ENCODE measurements at places on chromosomes 5 and 9. TPM values are rescaled to one million over a fixed set of nuclear protein-coding genes. Genes with fewer than 3 reads are reported as not detected.

GRCh38 chr9:87282538-87282937, 215.1 kb upstream of the DAPK1 start:
- no peak for DNase-seq

DNA sequence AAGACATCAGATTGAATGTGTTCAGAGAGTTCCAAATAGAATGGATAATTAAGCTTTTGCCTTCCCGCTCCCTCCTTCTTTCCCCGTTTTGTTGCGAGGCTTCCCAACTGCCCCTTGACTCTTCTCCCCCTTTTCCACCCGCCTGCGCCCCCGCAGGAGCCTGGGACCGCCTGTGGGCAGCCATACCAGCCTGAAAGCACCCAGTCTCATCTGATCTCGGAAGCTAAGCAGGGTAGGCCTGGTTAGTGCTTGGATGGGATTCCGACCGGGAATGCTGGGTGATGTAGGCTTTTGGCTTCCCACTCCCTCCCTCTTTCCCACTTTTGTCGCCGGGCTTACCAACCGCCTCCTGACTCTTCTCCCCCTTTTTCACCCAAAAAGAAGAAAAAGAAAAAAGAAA, 6.8 kb upstream of the HSD17B4 start:
- no peak for DNase-seq

GRCh38 chr5:75756211-75756610, 39.0 kb upstream of the POC5 start:
- no peak for DNase-seq

The PCDHB4 gene
- total RNA-seq: 0.04 TPM

The MZB1 gene
- not detected for total RNA-seq

DNA sequence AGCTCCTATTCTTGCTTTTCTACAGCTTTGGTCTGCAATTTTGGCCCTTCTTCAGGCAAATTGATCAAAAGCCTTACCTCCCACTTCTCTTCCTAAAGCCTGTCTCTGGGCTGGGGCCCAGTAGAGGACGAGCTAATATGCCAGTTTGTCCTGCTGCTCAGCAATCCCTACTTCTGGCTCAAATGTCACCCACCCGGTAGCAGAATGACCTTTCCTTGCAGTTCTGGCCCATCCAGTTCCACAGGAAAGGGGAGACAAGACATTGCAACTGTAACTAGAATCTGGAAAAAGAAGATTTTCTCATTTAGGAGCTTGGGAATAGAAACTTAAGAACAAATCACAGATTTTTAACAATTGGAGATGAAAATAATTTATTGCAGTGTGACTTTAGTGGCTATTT, 261.5 kb downstream of the RAB3C start:
- no peak for DNase-seq

The CDKN2B gene
- 2.3 TPM for total RNA-seq

The FREM1 gene
- total RNA-seq: 0.20 TPM

GRCh38 chr9:89177012-89177943, 1.3 kb downstream of the SHC3 start:
- no peak for DNase-seq

DNA sequence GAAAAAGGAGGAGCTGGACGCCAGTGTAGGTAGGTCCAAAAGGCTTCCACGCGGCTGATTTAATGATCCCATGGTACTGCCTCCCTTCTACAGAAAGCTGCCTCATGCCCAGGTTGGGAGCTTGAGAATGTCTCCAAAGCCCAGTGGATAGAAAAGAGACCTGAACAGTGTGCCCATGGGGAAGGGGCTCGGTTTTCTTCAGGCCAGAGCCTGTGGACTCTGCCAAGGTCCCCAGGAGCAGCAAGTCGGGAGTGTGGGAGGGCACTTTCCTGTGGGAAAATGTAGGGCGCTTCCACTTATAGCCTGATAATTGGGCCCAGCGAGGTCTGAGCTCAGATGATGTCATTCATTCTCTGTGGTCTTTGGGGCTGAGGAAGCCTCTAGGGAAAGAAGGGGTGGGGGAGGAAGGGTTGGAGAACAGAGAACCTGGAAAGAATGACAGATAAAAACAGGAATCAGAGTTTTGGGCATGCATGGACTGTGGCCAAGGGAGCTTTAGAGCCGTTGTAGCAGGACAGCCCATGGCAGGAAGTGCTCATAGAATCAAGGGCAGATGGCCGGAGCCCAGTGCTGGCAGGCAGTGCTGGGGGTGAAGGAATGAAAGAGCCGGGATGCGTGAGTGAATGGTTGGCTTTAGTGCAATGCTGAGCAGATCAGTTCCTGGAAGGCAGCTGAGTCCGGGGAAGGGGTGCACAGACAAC, 42.5 kb upstream of the SH3PXD2B start:
- peak; percentile 29 for DNase-seq

The GAS1 gene
- 0.13 TPM for total RNA-seq

- DNase-seq: no peak
These were observed 102.8 kb upstream of the DAP start for GRCh38 chr5:10863763-10864383.

DNA sequence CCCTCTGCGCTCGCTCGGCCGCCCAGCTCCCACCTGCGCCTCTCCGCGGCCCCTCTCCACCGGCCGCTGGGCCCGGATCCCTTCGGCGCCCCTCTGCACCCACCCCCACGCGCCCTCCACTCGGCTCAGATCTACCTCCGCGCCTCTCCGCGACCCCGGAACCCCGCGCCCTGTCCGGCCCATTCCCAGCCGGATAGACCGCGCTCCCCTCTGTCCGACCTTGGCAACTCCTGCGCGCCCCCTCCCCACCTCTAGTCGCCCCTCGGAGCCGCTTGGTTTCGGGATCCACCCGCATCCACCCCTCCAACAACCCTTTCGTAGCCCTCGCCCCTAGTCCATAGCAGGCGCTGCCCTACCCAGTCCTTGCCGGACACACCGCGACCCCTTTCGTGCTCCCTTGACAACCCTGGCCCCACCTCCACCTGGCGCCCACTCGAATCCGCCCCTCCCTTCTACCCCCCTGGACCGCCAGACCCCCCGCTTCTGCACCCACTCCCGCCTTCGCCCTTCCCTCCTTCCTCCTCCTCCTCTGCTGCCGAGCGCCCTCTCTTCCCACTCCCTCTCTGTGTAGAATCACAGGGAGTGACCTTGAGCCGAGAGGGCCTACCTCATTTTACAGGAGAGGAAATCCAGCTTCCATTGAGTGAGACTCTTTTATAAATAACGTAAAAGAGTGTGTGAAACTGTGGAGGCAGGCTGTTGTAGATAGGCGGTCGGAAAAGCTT, 525 bp upstream of the AK3 start:
- DNase-seq: no peak

DNA sequence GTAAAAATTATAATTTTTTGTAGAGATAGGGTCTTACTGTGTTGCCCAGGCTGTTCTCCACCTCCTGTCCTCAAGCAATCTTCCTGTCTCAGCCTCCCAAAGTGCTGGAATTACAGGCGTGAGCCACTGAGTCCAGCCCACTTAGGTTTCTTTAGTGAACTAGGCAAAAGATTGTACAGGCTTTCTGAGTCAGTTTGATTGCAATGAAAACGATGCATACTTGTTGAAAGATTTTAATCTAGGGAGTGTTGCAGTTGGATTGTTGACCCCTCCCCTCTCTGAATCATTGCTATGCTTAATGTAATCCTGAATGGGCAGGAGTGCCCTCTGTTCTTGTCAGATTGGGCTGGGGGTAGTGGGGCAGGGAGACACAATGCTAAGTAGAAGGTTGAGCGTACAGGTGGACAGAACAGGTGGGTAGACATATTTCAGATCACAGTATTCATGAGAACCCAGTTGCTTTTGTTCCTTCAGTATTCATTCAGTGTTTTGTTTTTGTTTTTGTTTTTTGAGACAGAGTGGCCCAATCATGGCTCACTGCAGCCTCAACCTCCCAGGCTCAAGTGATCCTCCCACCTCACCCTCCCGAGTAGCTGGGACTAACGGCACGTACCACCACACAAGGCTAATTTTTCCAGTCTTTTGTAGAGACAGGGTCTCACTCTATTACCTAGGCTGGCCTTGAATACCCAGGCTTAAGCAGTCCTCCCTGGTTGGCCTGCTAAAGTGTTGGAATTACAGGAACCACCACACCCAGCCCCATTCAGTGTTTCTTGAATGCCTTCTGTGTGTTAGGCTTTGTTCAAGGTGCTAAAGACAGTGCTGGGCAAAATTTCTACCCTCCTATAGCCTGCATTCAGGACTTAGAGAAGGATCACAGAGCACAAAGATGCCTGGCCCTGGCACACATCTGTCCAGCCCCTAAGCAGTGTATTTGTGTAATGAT, 70.1 kb downstream of the KIAA1958 start:
- DNase-seq: no peak

The GRXCR2 gene
- total RNA-seq: not detected

DNA sequence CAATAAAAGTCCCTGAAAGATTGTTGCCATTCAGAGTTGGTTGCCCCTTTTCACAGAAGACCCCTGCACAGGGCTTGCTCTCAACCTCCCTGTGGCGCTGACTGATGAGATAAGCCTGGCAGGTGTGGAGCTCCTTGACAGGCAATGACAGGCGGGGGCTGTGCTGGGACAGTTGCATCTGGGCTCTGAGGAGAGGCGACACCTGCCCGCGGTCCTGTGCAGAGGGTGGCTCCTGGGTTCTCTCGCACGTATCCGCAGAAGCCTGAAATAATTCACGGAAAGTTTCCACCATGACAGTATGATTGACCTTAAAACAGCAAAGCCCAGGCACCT, 19.8 kb upstream of the EXOC3 start:
- no peak for DNase-seq

- no peak for DNase-seq
These were observed 182.2 kb downstream of the AOPEP start for GRCh38 chr9:94908583-94909249.

The NFIB gene
- total RNA-seq: 85.5 TPM

All from pulmonary artery endothelial cell (primary cell).